DMS 273 treated with DMSO at 0.1 percent for 48 hours (cell line): ENCODE measurements at places on chromosomes 5 and 9.

DNA sequence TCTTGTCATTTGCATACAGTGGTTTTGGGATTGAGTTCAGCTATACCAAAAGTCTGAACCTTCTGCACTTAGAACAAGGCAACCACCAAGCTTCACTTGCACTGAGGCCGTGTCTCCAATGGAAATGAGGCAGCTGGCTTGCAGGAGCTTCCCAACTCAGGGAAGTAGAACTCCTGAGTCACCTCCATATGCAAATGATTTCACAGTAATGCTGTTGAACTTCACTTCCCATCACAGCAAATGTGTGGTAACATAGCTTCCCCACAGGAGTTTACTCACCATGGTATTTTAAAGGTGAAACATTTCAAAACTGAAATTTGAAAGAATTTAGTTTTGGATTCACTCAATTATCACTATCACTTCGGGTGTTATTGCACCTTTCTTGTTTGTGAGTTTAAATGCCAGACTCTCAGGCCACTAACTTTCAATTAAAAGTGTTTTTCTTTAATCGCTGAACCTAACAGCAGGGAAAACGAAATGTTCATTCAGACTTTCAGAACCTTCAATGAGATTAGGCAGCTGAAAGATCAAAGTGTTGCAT lies 9.0 kb downstream of the CD274 start:
- no peak for DNase-seq

- DNase-seq, result no peak
These were observed 2.0 kb downstream of the QSOX2 start for GRCh38 chr9:136243631-136244030.

GRCh38 chr5:160802592-160802991 lies 49.4 kb downstream of the ATP10B start:
- DNase-seq, result no peak

GRCh38 chr5:128777052-128777451 lies 188.2 kb upstream of the SLC27A6 start:
- no peak for DNase-seq

GRCh38 chr5:138504799-138505198 lies 38.2 kb downstream of the ETF1 start:
- peak; percentile 69 for DNase-seq
